Stimulated activated CD4-positive, alpha-beta T cell treated with anti-CD3 and anti-CD28 coated beads, Interleukin-15, amount 100 ng/mL, for 1 hour (primary cell): ENCODE measurements at places on chromosomes 6 and 20.

DNA sequence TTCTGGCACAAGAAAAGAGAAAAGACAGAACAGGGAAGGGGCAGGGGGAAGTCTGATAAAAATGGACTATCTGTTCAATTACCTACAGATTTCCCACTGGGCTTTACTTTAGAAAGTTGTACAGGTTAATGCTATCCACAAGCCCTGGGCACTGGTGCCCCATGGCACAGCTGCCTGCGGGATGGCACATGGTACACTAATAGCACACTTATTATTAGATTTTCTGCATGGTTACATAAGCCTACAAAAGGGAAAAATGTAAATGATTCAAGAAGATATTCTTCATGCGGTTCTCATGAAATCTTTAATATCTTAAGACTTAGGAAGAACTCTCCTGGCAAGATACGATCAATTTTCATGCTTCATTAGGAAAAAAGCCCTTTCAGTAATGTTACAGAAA, 137.5 kb downstream of the GMPR start:
- no peak for DNase-seq

DNA sequence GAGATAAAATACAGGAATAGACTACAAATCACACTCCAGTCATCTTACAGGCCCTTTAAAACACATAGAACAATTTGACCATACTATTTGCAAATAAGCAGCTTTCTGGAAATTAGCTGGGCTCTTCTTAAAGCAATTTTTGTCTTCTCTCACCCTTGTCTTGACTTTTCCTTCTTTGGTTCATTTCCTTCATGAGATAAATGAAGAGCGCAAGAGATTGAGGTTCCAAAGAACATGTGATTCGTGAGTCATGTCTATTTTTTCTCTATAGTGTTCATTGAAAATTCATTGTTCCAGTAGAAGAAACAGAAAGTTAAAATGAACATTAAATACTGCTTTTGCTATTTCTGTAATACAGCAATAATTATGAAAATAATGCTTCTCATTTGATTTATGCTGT, 33.9 kb downstream of the PRDM1 start:
- DNase-seq, result no peak

GRCh38 chr20:10671919-10672623, 1.7 kb downstream of the JAG1 start:
- DNase-seq, result no peak

GRCh38 chr6:12165297-12165696, 124.9 kb upstream of the EDN1 start:
- no peak for DNase-seq

DNA sequence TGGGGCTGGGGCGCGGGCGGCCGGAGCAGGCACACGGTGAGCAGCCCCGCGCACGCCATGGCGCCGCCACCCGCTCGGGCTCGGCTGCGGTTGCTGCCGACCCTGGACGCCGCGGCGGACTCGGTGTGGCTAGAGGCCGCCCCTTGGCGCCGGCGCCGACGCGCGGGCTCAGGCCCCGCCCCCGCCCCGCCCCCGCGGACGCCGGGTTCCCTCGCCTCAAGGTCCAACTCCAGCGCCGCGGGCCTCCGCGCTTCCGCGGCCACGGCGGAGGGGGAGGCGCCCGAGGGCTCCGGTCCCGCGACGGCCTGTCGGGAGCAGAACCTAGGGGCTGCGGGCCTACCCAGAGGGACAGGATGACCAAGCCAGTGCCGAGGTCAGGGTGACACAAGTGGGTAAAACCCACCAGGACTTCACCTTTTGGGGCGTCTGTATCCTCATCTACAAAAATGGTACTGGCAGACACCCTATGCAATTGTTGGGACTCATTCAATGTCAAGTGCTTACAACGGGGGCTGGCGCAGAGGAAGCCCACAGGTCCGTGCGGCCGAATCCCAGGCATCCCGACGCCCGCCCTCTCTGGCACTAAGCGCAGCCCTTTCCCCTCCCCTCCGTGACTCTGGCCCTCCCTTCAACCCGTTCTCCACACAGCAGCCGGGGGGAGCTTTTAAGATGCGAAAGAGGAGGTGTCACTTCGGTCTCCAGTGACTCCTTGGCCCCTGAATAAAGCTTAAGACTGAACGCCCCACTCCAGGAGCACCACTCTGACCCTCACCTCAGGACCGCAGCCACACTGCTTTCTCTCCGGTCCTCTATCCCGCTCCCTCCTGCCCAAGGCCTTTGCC, at the start of gene NECAB3:
NECAB3 (minus strand) TSS at position 135 of the 842 bp plus-strand sequence; CDS start at position 59, 76 bp downstream.
- peak; percentile 63 for DNase-seq

- no peak for DNase-seq
Observed at GRCh38 chr6:134934793-134935485, 15.0 kb downstream of the ALDH8A1 start.

GRCh38 chr6:124870611-124871459, 91.4 kb upstream of the RNF217 start:
- no peak for DNase-seq

DNA sequence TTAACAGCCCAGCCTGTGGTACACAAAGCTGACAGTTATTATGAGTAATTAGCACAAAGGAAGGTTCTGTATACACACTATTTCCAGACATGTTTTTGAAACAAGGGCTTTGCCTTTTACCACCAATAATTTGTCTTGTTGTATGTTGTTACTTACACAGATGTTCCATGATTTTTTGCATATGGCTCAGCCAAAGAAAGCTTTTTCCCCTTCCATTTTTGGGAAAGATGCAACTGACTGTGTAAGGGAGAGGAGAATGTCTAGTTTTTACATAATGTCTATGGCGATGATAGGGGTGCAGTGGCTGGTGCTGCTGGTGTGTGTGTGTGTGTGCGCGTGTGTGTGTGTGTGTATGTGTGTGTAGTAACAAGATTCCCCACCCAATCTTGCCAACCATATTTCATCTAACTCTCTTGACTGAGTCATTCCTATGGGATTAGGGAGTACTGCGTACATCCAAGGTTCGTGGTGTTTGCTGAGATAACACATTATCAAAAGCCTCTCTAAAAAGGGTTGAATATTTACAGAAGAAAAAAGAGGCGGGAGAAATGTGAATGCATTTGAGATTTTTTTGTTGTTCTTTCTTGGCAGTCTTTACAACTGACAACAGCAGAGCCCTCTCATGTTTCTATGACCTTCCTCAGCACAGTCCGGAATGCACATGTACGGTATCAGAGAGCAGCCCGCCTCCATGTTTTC, 192.2 kb downstream of the GMPR start:
- no peak for DNase-seq

- DNase-seq, result no peak
Observed at GRCh38 chr6:157779705-157780604, 43.1 kb upstream of the SNX9 start.

- DNase-seq, result no peak
Observed at GRCh38 chr6:3966426-3966825, 112.5 kb downstream of the FAM217A start.

DNA sequence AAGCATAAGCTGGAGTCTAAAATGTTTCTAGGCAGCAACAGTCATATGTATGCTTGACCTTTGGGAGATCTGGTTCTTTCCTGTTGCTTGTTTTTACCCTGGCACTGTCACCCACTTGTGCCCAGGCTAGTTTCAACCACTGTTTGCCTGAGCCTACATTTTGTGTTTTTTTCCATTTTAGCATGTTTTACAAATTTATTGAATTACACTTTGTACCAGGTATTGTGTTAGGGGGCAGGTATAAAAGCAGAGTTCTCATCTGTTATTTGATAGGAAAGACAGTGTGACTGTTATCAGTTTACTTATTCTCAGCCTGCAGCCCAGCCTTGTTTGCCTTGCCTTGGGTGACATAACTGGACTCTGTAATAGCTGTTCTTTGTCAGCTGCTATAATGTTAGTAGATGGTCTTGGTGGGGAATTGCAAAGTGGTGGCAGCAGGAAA, 147.0 kb downstream of the CDKAL1 start:
- DNase-seq, result no peak

GRCh38 chr6:85412911-85413430, 36.9 kb upstream of the NT5E start:
- DNase-seq, result no peak

DNA sequence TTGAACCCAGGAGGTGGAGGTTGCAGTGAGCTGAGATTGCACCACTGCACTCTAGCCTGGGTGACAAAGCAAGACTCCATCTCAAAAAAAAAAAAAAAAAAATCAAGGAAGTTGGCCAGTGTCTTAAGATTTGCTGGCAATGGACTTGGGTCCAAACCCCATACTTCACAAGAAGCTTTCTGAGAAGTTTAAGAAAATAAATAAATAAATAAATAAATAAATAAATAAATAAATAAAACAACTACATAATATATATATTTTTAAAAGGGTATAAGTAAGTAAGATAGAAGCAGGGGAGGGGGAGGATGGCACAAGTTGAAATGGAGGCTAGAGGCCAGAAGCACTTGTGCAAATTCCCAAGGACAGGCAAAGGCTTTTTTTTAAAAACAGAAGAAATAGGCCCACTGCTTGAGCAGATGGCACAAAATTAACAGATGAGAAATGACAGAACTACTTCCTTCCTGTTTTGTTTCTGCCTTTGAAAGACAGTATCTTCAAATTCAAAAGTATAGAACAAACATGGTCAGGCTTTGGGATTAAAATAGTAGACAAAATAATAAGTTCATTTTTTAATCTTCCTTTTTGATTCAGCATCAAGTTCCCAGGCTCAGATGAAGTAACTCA, 287.7 kb downstream of the ALDH8A1 start:
- no peak for DNase-seq

GRCh38 chr20:57476084-57476526, 48.8 kb downstream of the CTCFL start:
- DNase-seq, result no peak
